ENCODE measurements at places on chromosomes 5 and 9. TPM values are rescaled to one million over a fixed set of nuclear protein-coding genes. Genes with fewer than 3 reads are reported as not detected.

DNA sequence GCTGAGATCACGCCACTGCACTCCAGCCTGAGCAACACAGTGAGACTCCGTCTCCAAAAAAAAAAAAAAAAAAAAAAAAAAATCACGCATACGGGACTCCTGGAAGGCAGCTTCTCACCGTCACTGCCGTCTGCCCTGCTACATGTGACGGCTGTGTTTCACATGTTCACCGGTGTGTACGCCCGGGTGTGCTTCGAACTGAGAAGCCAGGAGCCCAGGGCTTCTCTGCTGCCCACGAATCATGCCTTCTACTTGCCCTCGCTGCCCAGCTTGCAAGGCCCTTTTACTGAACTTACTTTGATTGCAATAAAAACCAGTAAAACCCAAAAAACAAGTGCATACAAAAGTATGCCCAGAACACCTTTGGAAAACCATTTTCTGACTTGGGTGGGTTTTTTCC, 5.8 kb upstream of the NKD2 start:
- no peak for DNase-seq

- DNase-seq: no peak
Measured at GRCh38 chr5:10892147-10892910, 131.3 kb upstream of the DAP start.

GRCh38 chr9:134167530-134167931, 3.2 kb upstream of the RNU6ATAC start:
- DNase-seq: no peak

GRCh38 chr9:14515571-14516198, 177.5 kb downstream of the ZDHHC21 start:
- DNase-seq: no peak

DNA sequence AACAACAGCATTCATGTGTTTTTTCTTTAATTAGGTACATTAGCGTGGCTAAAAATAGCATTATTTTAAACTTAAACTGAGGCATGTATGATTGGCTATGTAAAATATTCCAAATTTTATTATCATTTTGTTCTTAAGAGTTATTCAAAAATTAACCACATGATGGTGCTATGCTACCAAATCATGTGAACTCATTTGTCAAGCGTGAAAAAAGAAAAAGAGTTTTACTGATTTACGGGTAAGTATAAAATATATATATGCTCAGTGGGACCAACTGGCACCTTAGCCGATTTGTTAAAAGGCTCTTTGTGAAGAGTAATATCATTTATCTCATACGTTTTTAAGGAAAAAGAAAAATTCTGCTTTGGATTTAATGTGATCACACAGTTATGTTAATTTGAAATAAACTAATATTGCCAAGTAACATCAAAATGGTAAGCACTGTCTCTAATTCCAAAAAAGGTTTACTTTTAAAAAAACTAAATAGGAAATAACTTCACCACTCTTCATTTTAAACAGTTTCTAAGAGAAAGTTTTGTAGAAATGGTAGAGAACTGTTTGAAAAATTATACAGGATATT, 1042.3 kb downstream of the CDH12 start:
- no peak for DNase-seq

ZBTB5 gene
- 16.4 TPM for total RNA-seq

DNA sequence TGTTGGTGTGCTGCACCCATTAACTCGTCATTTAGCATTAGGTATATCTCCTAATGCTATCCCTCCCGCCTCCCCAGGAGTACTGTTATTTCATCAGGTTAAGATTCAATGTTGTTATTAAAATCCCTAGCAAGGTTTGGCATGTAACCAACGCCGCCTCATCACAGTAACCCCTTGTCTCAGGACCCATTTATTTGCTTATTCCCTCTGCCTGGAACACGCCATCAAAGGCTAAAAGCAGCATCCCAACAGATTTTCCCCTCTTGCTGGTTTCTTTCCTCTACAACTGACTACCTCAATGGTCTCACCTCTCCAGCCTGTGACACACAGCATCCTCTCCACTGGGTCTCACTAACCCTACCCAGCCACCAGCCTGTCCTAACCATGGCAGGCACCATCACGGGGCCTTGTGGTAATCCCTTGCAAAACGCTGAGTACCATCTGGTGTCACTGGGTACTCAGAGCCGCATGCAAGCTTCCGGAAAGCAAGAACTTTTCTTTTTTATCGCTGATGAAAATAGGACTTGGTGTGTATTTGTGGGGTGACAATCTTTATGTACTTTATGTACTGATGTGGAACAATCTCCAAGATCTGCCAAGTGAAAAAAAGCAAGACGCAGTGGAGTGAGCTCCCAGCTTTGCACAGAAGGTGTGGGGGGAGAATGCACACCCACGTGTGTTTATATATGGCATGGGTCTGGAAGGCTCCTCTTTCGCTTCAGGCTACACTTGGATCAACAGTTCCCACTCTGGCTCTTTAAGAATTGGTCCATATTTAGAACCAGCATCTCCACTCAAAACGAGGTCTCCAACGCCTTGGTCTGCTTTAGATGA, 6.1 kb downstream of the RPS14 start:
- peak; percentile 6 for DNase-seq

All from CD4-positive, alpha-beta memory T cell (primary cell).